ENCODE measurements at places on chromosomes 2 and 18. TPM values are rescaled to one million over a fixed set of nuclear protein-coding genes. Genes with fewer than 3 reads are reported as not detected.

DNA sequence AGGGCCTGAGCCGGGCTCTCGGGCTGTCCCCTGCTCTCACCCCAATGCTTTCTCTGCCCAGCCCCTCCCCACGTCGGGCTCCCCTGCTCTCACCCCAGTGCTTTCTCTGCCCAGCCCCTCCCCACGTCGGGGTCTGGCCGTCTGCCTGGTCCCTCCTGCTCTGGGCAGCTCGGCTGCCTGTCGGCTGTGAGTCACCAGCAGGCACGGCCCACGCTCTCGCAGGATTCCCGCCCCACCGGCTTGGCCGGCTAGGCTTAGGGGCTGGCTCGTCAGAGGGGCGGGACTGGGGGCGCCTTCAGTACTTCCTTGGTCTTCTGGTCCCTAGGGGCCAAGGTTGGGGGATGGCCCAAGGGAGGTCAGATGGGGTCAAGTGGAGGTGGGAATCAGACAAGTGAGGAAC is 3.3 kb downstream of the BOK start:
- ATAC-seq = no peak

DNA sequence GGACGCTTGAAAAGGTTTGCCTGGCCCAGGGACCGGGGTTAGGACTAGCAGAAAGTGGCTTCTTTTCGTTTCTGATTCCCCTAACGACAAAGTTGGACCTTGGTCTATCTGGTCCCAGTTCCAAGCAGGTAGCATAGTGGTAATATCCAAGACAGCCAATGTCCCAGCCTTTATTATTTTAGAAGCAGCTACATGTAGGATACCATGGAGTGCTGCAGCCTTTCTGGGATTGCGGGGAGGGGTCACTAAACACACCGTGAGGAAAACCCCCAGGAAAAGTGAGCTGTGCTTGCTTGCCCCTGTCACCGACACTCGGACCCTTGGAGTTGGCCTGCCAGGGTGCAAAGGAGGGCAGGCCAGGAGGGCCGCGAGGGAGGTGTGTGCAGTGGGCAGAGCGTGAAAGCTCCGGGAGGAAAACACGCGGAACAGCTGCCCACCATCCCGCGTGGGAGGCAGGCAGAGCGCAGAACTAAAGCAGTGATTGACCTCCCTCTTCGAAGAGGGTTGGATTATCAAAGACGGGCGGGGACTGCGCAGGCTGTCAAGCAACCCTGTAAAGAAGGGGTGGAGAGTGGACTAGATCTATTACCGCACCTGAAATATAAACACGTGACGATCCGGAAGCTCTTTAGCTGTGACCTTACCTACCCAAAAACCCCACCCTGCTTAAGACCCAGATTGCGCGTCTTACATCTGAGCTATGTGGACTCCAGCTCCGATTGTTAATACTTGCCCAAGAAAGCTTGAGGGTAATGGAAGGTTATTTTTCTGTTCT is 624 bp upstream of the MAP4K3 start:
- peak; percentile 59 for ATAC-seq

- ATAC-seq = peak; percentile 56
These were observed 185.9 kb upstream of the CCDC150 start for GRCh38 chr2:196453613-196454047.

DNA sequence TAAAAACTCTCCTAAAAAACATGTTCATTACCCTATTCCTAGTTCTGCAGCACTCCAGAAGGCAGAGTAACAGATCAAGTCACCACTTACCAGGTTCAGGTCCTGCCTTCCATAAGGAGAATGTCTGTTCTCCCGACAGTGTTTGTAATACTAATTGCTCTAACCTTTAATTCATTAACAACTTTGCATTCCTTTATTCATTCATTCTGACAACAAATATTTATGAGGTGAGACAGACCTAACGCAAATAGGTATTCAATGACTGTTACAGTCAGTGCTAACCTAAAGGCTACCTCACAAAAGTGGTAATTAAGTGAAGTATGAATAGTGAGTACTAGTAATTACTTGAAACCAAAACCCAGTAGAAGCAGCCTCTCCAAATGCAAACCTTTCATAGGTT is 224.0 kb downstream of the AFF3 start:
- no peak for ATAC-seq

GRCh38 chr18:44986933-44987332 is 306.2 kb downstream of the SETBP1 start:
- no peak for ATAC-seq

- no peak for ATAC-seq
These were observed 219.5 kb downstream of the HDAC4 start for GRCh38 chr2:239181074-239181902.

DNA sequence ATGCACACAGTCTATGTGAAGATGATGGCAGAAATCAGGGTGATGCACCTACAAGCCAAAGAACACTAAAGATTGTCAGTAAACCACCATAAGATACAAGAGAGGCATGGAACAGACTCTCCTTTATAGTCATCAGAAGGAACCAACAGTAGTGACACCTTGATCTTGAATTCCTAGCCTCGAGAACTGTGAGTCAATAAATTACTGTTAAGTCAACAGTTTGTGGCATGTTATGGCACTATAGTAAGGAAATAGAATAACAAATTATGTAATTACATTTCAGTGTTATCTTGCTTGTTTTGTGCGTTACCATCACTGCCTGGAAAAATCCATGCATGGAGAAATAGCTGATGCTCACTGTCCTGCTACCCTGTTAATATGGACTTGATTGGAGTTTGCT is 110.2 kb upstream of the LRP1B start:
- ATAC-seq = no peak

DNA sequence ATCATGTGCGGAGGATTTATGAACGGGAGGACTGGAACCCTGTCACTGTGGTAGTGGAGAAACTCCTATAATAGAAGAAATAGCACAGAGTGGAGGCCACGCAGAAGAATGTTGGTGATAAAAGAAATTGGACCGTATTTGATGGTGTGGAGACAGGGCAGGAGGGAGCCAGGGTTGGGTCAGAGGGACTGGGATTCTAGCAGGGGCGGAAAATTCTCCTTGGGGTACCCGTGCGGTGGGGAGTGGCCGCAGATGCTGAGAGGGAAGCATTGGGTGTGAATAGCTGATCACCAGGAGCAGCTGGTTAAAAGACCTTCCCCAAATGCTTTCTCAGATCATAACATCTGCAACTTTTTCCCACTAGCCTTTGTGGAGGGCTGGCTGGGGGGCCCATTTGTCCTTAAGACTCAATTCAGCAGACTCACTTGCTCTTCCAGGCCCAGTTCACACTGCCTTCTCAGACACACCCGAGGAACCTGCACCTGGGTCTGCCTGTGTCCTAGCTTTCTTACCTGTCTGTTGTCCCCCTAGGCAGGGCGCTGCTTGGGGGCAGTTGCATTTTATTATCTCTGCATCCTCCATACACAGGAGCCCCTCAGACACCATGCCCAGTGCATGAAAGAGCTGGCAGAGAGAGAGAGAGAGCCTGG is 7.1 kb downstream of the SH3BP4 start:
- ATAC-seq = no peak

Gene GNAL
- total RNA-seq = 0.32 TPM

Gene KCNS3
- not detected for total RNA-seq

Gene FAP
- not detected for total RNA-seq

Gene ASAP2
- total RNA-seq = 0.17 TPM

Gene CEP68
- total RNA-seq = 6.9 TPM

Gene TPO
- 0.08 TPM for total RNA-seq

Gene ANTXR1
- total RNA-seq = 0.11 TPM

Data from activated T-helper 17 cell treated with anti-CD3 and anti-CD28 coated beads, Interleukin-2, amount 50 U/mL, for 72 hours (primary cell).